ENCODE measurements at places on chromosomes 6 and 20.

- no peak for DNase-seq
Observed at GRCh38 chr6:5471637-5472398, 210.5 kb downstream of the FARS2 start.

GRCh38 chr6:17679726-17680125 is 27.0 kb downstream of the NUP153 start:
- no peak for DNase-seq

- no peak for DNase-seq
Observed at GRCh38 chr6:89081129-89081422, 525 bp downstream of the PNRC1 start.

DNA sequence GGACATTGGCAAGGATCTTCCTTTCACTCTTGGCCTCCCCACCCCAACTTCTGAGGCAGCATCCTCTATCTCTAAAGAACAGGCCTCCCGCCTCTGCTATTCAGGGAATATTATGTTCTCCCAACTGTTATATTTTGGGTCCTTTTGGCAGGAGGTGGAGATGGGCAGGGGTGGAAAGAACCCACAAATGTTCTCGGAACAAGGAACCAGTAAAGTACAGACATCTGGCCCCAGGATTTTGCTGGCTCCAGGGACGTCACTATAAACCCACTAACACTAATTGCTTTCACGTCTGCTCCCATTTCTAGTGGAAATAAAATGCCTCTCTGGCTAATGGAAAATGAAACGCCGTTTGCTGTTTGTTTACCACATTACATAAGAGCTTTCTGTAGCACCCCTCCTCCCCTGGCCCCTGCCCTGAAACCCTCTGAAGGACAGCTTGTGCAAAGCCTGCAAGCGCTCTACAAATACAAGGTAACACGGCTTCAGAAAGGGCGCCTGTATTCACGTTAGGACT is 77.7 kb upstream of the TBC1D7 start:
- no peak for DNase-seq

DNA sequence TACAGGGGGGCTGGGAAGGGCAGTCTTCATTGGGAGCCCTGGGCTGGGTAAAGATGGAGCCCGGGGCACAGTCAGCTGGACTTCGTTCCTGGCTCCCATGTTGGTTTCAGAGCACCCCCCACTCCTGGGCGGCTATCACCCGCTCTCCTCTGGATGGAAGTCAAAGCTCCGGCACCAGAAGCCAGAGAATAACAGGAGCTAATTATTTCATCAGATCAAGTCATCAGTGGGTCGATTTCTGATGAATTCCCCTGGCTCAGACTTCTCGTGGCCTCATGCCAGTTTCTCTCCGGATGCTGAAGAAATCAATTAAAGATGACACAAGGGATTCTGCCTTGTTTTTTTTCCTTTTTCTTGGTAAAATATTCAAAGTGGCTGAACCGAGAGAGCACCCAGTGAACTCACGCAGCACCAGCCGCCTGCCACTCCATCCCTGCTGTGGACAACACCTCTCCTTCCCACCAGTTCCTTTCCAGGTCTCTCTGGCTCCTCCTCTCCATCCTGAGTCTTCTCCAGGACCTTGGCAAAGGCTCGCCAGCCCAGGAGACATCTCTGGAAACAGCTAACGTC is 22.5 kb downstream of the SULF2 start:
- no peak for DNase-seq

GRCh38 chr6:122710908-122711635 is 68.4 kb upstream of the FABP7 start:
- DNase-seq, result no peak

GRCh38 chr20:61737812-61738443 is 327.8 kb downstream of the TAF4 start:
- no peak for DNase-seq

- no peak for DNase-seq
Observed at GRCh38 chr6:111988926-111989325, 65.0 kb upstream of the CCN6 start.
